ENCODE measurements at places on chromosomes 11 and 22.

GRCh38 chr11:561148-562003 lies 606 bp downstream of the RASSF7 start:
- no peak for DNase-seq

DNA sequence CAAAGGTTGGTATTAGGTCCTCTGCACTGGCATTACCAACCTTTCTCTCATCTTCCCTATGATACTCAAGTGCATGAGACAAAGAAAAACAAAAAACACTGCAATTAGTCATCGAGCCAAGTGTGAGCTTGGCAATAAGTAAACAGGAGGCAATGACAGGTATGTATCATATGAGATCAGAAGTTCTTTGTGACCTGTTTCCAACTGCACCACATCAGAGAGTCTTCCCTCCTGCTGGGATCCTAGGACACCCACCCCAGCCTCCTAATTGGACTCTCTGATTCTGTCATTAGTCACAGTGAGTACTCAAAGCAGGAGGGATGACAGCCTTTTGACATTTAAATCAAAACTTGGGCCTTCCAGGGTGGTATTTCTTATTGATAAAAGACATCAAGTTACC lies 7.8 kb upstream of the JAML start:
- DNase-seq: no peak

- no peak for DNase-seq
Measured at GRCh38 chr11:61092908-61093763, 9.2 kb upstream of the CD5 start.

DNA sequence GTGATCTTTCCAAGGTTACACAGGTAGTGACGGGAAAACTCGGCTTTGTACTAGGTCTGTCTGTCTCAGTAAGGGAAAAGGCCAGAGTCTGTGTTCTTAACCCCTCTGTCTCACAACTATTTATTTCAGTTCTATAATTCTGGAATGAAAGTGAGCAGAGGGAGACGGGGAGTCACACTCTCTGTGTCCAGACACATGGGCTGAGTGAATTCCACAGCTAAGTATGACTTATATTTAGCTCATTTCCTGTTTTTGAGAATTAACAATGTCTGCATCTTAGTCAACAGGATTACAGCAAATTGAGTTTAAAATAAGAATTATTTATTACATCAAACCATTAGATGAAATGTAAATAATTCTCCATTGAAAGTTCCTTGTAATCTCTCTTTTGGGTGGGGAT lies 62.5 kb upstream of the OR4B1 start:
- DNase-seq: no peak

- no peak for DNase-seq
Measured at GRCh38 chr11:70155386-70155785, 47.7 kb upstream of the FADD start.
